Ovary (tissue), 10 donors: ENCODE measurements at places on chromosomes 3 and 15. TPM values are rescaled to one million over a fixed set of nuclear protein-coding genes. Genes with fewer than 3 reads are reported as not detected.

- H3K36me3 ChIP-seq = no peaks in the 10 kb centered on the region
- H3K4me1 ChIP-seq = no peaks in the 10 kb centered on the region
- no peak overlapping the region for H3K27ac ChIP-seq
- DNase-seq = no peak
- no peak overlapping the region for H3K4me3 ChIP-seq
Observed at GRCh38 chr3:191136347-191136746, 62.7 kb upstream of the OSTN start.

The MYZAP gene
- total RNA-seq = 3.9 TPM

The BCL2A1 gene
- total RNA-seq = 1.0 TPM

The CACNA2D2 gene
- 0.95 TPM for total RNA-seq

GRCh38 chr15:90539789-90540188, 10.1 kb downstream of the CRTC3 start:
- H3K36me3 ChIP-seq = no peaks in the 10 kb centered on the region

GRCh38 chr15:45224621-45225217, 27.3 kb upstream of the SLC28A2 start:
- no peak overlapping the region for H3K4me3 ChIP-seq
- no peaks in the 10 kb centered on the region for H3K27me3 ChIP-seq
- no peaks in the 10 kb centered on the region for H3K36me3 ChIP-seq
- H3K27ac ChIP-seq = no peak overlapping the region
- no peaks in the 10 kb centered on the region for H3K4me1 ChIP-seq
- no peak for DNase-seq

The ATP13A4 gene
- 0.36 TPM for total RNA-seq

The PPP1R14D gene
- total RNA-seq = not detected

DNA sequence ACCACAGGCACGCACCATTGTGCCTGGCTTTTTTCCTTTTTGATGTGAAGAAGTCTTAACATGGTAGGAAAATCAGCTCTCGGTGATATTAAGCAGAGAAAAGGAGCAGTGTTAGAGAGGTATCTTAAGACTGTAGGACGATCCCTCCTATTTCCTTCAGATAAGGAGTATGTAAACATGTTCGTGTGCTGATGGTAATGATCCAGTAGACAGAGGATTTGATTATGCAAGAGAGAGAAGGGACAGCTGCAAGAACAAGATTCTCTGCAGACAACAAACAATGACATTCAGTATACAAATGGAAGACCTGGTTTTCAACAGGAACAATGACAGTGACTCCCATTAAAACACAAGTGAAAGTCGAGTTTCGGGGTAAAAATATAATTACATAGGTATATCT, 95.1 kb upstream of the MELTF start:
- H3K4me1 ChIP-seq = no peaks in the 10 kb centered on the region
- H3K27ac ChIP-seq = no peak overlapping the region
- no peaks in the 10 kb centered on the region for H3K27me3 ChIP-seq
- H3K36me3 ChIP-seq = no peaks in the 10 kb centered on the region

- no peak overlapping the region for H3K27ac ChIP-seq
- H3K4me3 ChIP-seq = no peak overlapping the region
- no peaks in the 10 kb centered on the region for H3K4me1 ChIP-seq
Observed at GRCh38 chr3:157282261-157283191, 122.6 kb upstream of the CCNL1 start.

GRCh38 chr3:179200790-179201189, 50.1 kb downstream of the KCNMB3 start:
- H3K4me3 ChIP-seq = no peak overlapping the region
- no peaks in the 10 kb centered on the region for H3K27me3 ChIP-seq
- no peaks in the 10 kb centered on the region for H3K36me3 ChIP-seq
- peaks cover 3% of the 10 kb centered on the region for H3K4me1 ChIP-seq
- DNase-seq = no peak
- H3K27ac ChIP-seq = no peak overlapping the region

The SPATA12 gene
- total RNA-seq = not detected

The TUSC7 gene
- total RNA-seq = not detected

The ISLR gene
- total RNA-seq = 246 TPM

- H3K4me1 ChIP-seq = no peaks in the 10 kb centered on the region
- no peak for DNase-seq
- H3K4me3 ChIP-seq = no peak overlapping the region
- no peaks in the 10 kb centered on the region for H3K36me3 ChIP-seq
- no peak overlapping the region for H3K27ac ChIP-seq
Observed at GRCh38 chr3:30141927-30142326, 464.5 kb upstream of the TGFBR2 start.

- no peak for DNase-seq
- no peaks in the 10 kb centered on the region for H3K36me3 ChIP-seq
- H3K4me1 ChIP-seq = no peaks in the 10 kb centered on the region
- no peak overlapping the region for H3K27ac ChIP-seq
- no peak overlapping the region for H3K4me3 ChIP-seq
Observed at GRCh38 chr3:194860725-194861124, 175.0 kb downstream of the FAM43A start.

DNA sequence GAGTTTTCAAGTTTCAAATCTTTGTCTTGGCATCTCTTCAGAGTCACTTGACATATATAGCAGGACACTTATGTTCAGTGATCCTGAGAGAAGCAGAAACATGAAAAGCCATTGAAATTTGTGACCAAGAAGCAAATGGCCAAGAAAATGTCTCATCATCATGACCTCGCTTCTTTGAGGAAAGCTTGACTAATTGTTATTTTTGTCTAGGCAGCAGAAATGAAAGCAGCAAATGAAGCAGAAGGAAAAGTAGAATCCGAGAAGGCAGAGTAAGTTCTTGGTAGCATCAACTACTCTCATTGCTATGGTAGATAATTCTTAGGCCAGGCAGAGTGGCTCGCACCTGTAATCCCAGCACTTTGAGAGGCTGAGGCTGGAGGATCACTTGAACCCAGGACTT, 127.7 kb upstream of the CHRM5 start:
- no peak overlapping the region for H3K27ac ChIP-seq
- H3K36me3 ChIP-seq = no peaks in the 10 kb centered on the region
- no peak overlapping the region for H3K4me3 ChIP-seq
- H3K27me3 ChIP-seq = no peaks in the 10 kb centered on the region
- H3K4me1 ChIP-seq = no peaks in the 10 kb centered on the region

The ADAMTS17 gene
- 5.9 TPM for total RNA-seq

DNA sequence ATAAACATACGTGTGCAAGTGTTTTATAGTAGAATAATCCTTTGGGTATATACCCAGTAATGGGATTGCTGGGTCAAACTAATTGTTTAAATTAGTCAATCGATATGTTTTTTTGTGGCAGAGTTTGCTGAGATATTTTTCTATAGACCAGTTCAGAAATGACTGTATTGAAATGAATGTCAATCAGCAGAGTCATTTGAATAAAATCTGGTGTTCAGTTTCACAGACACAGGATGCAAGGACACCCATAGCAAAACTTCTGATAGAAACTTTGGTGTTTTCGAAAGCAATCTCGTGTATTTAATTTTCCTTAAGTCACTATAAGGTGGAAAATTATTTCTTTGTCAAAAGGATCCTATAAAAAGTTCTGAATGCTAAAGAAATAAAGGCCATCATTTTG, 434.4 kb downstream of the RAP2B start:
- H3K36me3 ChIP-seq = no peaks in the 10 kb centered on the region
- no peak overlapping the region for H3K4me3 ChIP-seq
- H3K27me3 ChIP-seq = no peaks in the 10 kb centered on the region
- no peak overlapping the region for H3K27ac ChIP-seq
- H3K4me1 ChIP-seq = peaks cover 2% of the 10 kb centered on the region

The ZNF80 gene
- total RNA-seq = not detected

The C2CD4A gene
- not detected for total RNA-seq

DNA sequence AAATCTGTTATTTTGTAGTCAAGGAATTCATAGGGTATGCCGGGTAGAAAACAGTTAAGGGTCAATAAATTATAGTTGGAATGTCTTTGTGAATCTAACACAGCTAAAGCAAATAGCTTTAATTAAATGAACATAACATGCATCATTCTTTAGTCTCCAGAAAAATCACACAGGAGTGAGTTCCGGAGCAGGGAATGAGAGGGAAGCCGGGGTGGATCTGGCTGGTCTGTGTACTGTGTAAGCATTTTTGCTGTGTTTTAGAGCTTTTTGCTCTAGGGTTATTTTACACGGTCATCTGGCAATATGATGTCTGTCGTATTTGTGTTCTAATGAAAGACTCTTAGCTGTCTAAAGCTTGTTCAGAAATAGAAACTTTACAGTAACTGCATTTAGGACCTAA, 57.5 kb downstream of the MED12L start:
- no peaks in the 10 kb centered on the region for H3K36me3 ChIP-seq
- no peaks in the 10 kb centered on the region for H3K4me1 ChIP-seq
- no peaks in the 10 kb centered on the region for H3K27me3 ChIP-seq
- no peak overlapping the region for H3K4me3 ChIP-seq

The FMN1 gene
- 6.5 TPM for total RNA-seq

The SAMD7 gene
- not detected for total RNA-seq
